T-helper 2 cell (primary cell): ENCODE measurements at places on chromosomes 1 and 21.

DNA sequence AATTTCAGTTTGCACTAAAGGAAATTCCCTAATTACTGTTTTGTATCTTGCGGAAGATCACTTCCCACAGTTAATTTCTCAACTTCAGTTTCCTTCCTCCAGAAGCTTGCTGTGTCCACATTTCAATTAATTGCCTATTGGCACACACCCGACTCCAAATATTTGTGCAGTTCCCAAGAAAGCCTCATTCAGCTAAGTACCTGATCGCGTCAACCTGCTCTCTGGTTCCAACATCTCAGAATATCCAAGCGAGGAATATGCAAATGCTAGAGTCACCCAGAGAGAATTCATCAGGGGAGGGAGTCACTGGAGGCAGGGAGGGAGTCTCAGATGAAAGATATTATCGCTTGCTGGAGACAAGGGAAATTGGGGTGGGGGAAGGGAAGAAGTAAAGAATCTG lies 351.3 kb downstream of the RRAGC start:
- DNase-seq, result no peak

DNA sequence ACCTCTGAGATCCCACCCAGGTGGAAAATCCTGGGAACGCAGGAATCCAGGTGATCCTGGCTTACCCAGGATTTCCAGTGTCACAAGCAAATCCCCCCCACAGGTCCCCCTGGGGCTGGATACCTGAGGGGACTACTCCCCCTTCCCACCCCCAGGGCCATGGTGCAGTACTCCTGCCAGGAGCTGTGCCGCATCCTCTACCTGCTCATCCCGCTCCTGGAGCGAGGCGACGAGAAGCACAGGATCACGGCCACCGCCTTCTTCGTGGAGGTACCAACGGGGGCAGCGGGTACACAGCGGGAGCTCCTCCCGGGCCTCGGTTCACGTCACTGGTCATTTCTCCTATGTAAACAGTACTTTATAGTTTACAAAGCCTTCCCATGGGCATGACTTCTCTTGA lies 20.4 kb upstream of the TTC4 start:
- no peak for DNase-seq

DNA sequence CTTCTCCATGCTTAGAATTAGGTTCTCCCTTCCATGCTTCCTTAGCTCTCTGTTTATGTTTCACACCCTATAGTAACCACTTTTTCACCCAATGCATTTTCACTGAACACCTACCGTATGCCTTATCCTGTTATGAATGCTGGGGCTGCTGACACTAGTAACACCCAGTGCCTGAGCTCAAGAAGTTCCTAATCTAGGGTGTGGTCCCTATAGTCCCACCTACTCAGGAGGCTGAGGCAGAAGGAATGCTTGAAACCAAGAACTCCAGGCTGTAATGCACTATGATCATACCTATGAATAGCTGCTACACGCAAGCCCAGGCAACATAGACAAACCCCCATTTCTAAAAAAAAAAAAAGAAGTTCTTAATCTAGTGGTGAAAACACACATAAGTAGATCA lies 5.5 kb downstream of the EPHA10 start:
- DNase-seq, result no peak

GRCh38 chr1:20086800-20087199 lies 16.8 kb downstream of the PLA2G5 start:
- DNase-seq, result no peak

- DNase-seq, result no peak
Observed at GRCh38 chr1:31696242-31696641, 7.6 kb downstream of the COL16A1 start.

- DNase-seq, result no peak
Observed at GRCh38 chr1:9169601-9170137, 40.8 kb upstream of the GPR157 start.

- DNase-seq, result no peak
Observed at GRCh38 chr1:45306319-45306718, 20.4 kb upstream of the HPDL start.
